ENCODE measurements at places on chromosomes 1 and 21.

DNA sequence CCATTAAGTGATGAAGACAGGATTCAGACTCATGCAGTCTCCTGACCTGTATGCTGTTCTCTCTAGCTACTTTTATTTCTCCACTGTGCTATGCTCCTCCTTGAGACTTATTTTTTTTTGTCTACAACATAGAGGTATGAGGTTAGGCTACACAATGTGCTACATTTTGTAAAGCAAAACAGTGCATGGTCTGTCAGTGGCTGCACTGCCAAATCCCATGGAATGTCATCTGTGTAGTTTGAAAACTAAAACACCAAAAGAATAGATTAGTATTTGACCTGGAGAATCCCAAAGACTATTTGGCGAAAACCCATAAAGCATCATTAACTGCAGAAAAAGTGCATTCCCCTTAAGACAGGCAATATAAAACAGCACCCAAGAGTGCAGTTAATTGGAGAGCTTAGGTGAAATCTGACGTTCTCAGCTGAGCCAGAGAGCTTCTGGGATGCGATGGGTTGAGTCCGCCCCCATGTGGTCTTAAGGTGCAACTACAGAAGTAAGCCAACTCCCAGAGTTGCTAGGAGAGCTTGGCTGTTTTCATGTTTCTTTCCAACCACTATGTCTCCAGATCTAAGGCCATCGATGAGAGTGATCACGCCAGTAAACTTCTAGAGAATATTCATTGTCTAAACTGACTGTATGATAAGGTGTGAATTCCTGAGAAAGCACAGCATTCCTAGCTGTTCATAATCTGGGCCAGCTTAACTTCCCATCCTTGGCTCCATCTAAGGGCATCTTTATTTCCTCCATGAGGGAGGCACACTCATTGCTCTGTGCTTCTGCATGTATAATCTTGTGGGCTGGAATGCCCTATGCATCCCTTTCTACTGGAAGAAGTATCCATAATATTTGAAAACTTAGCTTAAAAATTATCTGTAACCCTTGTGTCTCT, 20.7 kb upstream of the CYP2J2 start:
- DNase-seq: no peak

DNA sequence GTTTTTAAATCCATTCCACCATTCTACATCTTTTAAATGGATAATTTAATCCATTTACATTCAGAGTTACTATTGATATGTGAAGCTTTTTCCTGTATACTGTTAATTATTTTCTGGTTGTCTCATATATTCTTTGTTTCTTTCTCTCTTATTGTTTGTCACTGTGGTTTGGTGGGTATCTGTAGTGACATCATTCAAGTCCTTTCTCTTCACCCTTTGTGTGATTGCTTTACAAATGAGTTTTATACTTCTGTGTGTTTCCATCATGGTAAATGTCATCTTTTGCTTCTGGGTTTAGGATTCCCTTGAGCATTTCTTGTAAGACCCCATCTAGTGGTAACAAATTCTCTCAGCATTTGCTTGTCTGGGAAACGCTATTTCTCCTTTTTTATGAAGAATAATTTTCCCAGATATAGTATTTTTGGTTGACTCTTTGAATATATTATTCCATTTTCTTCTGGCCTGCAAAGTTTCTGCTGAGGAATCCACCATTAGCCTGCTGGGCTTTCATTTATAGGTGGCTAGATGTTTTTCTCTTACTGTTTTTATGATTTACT, 10.2 kb downstream of the LY9 start:
- DNase-seq: no peak

- DNase-seq: no peak
These were observed 124.2 kb upstream of the B3GALT2 start for GRCh38 chr1:193310564-193310963.

DNA sequence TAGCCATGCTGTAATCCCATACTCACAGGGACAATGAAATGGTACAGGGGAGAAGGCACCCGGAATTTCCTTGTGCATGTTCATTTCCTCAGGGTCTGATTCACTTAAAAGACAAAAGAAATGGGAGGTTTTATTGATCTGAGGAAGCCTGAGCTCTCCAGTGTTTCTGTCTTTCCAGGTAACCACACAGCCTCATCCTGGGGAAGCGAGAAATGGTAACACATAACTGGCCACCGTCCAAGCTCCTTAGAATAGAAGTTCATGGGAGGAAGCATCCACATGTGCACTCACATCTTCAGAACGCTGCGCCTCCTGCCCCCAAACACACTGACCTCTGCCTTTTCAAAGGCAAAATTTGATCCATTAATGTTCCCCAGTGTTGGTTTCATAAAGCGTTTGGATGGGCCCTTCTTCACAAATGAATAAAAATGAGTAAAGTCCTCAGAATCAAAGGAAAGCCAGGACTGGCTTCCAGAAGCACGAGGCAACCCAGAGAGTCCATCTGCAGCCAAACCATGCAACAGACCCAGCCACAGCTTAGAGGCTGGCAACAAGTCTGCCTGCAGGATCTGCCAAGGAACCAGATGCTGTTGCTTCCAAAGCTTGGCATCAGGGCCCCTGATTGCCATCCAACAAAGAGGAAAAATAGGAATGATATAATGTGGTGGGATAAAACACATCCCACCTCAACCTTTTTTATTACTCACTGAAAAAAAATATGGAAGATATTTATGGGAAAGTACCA, 120.3 kb downstream of the ZBTB18 start:
- no peak for DNase-seq

- no peak for DNase-seq
These were observed 31.5 kb downstream of the RNF220 start for GRCh38 chr1:44436401-44437106.

DNA sequence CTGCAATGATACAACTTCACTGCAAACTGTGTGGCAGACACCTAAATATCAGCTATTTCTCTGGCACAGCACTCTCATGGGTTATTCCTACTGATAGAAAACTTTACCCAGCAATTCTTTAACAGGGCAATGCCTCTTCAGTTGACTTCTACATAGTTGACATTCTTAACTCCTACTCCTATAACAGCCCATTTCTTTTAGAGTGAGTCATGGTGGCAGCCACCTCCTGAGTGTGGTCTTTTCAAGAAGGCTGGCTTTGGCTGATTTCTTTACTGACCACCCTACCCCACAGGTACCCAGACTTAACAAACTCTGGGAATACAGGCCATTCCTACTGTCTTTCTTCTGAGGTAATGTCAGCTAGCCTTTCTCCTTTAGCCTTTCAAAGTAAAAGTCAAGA, 805.8 kb upstream of the ADGRL2 start:
- DNase-seq: no peak

GRCh38 chr1:966135-966703, at the start of gene PLEKHN1:
TSS of gene PLEKHN1 (plus strand) at chr1:966482. CDS start at chr1:966532, 50 bp downstream.
- DNase-seq: no peak

Data from omental fat pad (tissue), 4 donors.